Breast epithelium (tissue), 4 donors: ENCODE measurements at places on chromosomes 6 and 20.

GRCh38 chr6:105151644-105152043 is 28.2 kb downstream of the POPDC3 start:
- H3K4me3 ChIP-seq, result no peak overlapping the region
- DNase-seq, result no peak
- no peaks in the 10 kb centered on the region for H3K4me1 ChIP-seq

- H3K27me3 ChIP-seq, result no peaks in the 10 kb centered on the region
- no peak for DNase-seq
- no peaks in the 10 kb centered on the region for H3K36me3 ChIP-seq
- H3K27ac ChIP-seq, result no peak overlapping the region
Measured at GRCh38 chr6:168239044-168239773, 80.4 kb downstream of the DACT2 start.

GRCh38 chr20:19893356-19893755 is 123.8 kb upstream of the NAA20 start:
- H3K36me3 ChIP-seq, result no peaks in the 10 kb centered on the region
- no peak overlapping the region for H3K4me3 ChIP-seq
- no peaks in the 10 kb centered on the region for H3K27me3 ChIP-seq
- DNase-seq, result no peak
- no peak overlapping the region for H3K27ac ChIP-seq
- H3K4me1 ChIP-seq, result peaks cover 12% of the 10 kb centered on the region

- H3K27me3 ChIP-seq, result no peaks in the 10 kb centered on the region
- no peak for DNase-seq
- no peak overlapping the region for H3K4me3 ChIP-seq
- H3K27ac ChIP-seq, result no peak overlapping the region
Measured at GRCh38 chr6:22749696-22750095, 180.3 kb downstream of the HDGFL1 start.

- no peaks in the 10 kb centered on the region for H3K36me3 ChIP-seq
- no peaks in the 10 kb centered on the region for H3K27me3 ChIP-seq
- H3K4me3 ChIP-seq, result no peak overlapping the region
- H3K27ac ChIP-seq, result no peak overlapping the region
- H3K4me1 ChIP-seq, result no peaks in the 10 kb centered on the region
Measured at GRCh38 chr20:20224806-20225205, 143.1 kb upstream of the INSM1 start.

DNA sequence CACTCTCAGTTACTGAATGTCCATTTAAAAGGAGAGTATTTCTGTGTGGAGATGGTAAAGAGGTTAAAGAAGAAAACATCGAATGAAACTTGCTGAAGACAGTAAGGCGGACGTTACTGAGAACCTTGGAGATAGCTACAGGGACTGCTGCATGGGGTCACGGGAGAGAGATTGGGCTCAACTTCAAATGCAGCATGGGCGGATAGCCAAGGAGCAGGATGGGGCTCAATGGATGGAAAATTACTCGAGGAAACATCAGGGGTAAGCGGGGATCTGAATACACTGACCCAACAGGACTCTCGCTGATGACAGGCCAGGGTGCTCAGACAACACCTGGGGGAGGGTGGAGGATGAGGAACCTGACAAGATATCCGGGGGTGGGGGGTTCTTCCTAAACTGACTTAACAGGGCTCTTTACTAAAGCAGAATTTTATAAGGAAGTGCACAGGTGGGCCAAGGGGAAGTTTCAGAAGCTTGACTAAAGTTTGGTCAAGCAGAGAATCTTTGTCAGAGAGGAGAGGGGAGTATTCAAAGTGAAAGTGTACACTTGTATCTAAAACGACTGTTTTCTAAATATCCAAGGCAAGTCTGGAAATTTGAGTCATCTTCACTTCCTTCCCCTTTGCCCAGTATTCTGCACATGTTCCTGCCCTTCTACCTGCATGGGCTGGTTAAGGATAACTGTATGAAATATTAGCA is 22.8 kb downstream of the ECT2L start:
- H3K4me1 ChIP-seq, result peaks cover 6% of the 10 kb centered on the region
- no peak overlapping the region for H3K4me3 ChIP-seq
- no peaks in the 10 kb centered on the region for H3K27me3 ChIP-seq
- no peaks in the 10 kb centered on the region for H3K36me3 ChIP-seq

- H3K27ac ChIP-seq, result no peak overlapping the region
- no peak for DNase-seq
- no peak overlapping the region for H3K4me3 ChIP-seq
- no peaks in the 10 kb centered on the region for H3K27me3 ChIP-seq
Measured at GRCh38 chr6:42871711-42872110, 7.7 kb upstream of the RPL7L1 start.

- H3K27ac ChIP-seq, result peak overlapping the region; percentile 50
- H3K4me1 ChIP-seq, result no peaks in the 10 kb centered on the region
- H3K36me3 ChIP-seq, result no peaks in the 10 kb centered on the region
- no peak for DNase-seq
- H3K27me3 ChIP-seq, result no peaks in the 10 kb centered on the region
- no peak overlapping the region for H3K4me3 ChIP-seq
Measured at GRCh38 chr6:22059126-22059525, 237.7 kb downstream of the PRL start.

- no peaks in the 10 kb centered on the region for H3K27me3 ChIP-seq
- no peaks in the 10 kb centered on the region for H3K36me3 ChIP-seq
- H3K4me1 ChIP-seq, result no peaks in the 10 kb centered on the region
- peak overlapping the region; percentile 97 for H3K27ac ChIP-seq
- DNase-seq, result peak; percentile 97
- H3K4me3 ChIP-seq, result peak overlapping the region; percentile 81
Measured at GRCh38 chr6:26025894-26026832, 61.1 kb upstream of the HFE start.
